ENCODE measurements at places on chromosomes 4 and X.

GRCh38 chr4:38119668-38120385 is 159.6 kb downstream of the PTTG2 start:
- no peak for DNase-seq

- DNase-seq, result no peak
Measured at GRCh38 chrX:153649178-153649914, 2.3 kb downstream of the DUSP9 start.

DNA sequence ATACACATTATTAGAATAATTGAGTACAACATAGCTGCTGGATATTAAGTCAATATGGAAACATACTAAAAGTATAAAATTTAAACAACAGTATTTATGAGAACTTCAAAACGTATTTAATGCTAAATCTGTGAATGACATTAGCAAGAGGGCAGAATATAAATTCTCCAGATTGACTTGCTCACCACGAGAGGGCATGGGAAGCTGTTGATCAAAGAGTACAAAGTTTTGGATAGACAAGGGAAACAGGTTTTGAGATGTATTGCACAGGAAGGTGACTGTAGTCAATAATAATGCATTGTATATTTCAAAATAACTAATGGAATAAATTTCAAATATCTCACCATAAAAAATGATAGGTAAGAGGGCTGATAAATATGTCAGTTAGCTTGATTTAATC is 768.2 kb downstream of the CENPC start:
- DNase-seq, result no peak

GRCh38 chr4:136012220-136012619 is 1520.1 kb downstream of the PCDH18 start:
- DNase-seq, result no peak

- DNase-seq, result no peak
Measured at GRCh38 chr4:110200689-110201088, 2.3 kb upstream of the ELOVL6 start.

GRCh38 chr4:130197946-130198345 is 1102.0 kb downstream of the C4orf33 start:
- DNase-seq, result no peak

DNA sequence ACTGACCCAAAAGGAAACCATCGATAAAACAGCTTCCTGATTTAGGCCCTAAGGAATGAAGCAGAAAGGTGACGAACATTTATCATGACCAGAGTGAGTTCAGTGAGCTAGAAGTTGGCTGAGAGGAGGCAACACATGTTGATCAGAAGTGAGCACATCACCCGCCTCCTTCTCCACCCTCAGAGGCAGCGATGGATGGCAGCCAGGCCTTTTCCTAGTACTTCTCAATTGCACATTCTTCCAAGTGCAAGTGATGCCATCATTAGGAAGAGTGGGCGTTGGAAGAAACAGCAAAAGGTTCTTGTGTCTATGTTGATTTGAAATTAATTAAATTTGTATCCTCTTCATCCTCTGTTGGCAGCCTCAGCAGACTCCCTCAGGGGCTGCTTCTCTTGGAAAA is 51.7 kb downstream of the TMEM154 start:
- DNase-seq, result no peak

- no peak for DNase-seq
Measured at GRCh38 chrX:39133971-39134370, 332.7 kb downstream of the MID1IP1 start.

DNA sequence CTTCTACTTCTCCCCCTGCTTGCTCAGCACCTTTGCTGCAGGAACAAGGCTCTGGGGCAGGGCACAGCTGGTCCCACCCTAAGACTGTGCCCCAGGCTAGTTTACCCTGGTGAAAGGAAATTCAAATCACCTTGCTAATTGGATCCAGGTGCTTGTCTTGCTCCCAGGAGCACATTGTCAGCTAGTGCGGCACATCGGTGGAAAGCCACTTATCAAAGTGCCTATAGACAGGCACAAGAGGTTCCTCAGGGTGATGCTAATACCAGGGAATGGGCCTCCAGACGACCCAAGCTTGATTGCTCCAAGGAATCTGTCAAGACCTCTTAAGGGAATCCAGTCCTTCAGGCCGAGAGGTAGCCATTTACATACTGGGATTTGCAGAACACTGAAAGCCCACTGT is 64.5 kb upstream of the PRPS1 start:
- DNase-seq, result no peak

GRCh38 chr4:41214136-41214824 is at the start of gene APBB2:
TSS of gene APBB2 (minus strand) at chr4:41214542. CDS start at chr4:41033254, 181,288 bp downstream.
- DNase-seq, result no peak
